Stimulated activated CD8-positive, alpha-beta memory T cell treated with anti-CD3 and anti-CD28 coated beads, Interleukin-2, amount 100 ng/mL, for 1 hour (primary cell): ENCODE measurements at places on chromosomes 6 and 20.

- DNase-seq: no peak
These were observed 542.6 kb downstream of the DHX35 start for GRCh38 chr20:39504710-39505094.

DNA sequence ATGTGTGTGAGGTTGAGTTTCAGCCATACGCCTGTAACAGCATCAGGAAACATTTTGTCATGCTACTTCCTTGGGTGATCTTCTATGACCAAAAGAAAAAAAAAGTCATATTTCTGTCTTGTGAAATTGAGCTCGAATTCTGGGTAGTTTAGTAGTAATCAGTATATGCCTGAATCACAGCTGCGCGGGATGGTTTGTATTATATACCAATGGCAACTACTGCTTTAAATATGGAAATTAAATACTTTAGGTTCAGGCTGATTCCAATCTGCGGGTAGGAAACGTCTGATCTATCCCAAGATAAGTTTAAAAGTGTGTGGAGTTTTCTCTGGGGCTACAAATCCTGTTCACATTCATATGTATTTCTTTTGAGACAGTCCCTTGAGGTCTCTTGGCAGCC, 115.6 kb upstream of the FERMT1 start:
- no peak for DNase-seq

DNA sequence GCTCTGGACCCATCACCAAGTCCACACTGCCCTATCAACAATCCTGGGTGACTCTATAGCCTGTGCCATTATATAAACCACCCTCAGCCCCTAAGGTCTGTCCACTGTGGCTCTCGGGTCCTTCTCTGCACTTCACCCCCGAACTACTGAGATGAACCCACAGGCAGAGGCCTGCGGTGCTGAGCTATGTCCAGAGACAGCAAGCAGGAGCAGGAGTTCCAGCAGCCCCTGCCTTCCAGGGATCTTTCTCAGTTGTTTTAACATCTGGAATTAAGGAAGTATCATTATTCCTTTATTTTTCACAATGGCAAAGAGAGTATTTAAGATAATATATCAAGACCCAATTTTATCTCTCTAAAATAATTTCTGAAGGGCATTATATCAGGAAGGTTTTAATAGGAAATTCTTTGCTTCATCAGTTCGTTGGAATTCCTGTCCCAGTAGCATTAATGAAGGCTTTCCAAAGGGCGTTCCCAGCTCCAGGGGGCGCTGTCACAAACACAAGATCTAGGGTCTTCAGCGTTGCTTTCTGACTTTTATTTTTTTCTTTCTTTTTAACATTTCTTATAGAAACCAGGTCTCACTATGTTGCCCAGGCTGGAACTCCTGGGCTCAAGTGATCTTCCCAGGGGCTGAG, 27.3 kb downstream of the RRBP1 start:
- DNase-seq: no peak

- no peak for DNase-seq
These were observed 503.8 kb downstream of the TFAP2B start for GRCh38 chr6:51322505-51322904.

GRCh38 chr6:131212913-131213312, 77.6 kb downstream of the AKAP7 start:
- no peak for DNase-seq

GRCh38 chr6:142833798-142834197, 111.2 kb downstream of the HIVEP2 start:
- DNase-seq: no peak

DNA sequence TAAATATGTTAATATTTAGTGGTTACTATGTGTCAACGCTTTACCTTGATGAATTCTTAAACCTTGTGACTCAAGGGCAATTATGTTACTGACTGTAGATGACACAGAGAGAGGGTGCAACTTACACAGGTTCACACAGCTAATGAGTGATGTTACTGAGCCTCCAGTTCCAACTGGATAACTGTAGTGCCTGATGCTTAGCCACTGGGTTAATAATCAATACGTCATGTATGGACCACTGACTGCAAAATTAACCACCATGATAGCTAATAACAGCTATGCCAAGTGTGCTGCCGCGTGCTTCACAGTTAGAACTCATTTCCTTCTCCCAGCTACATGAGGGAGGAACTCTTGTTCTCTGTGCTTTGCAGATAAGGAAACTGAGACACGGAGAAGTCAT, 45.4 kb downstream of the SIRPA start:
- DNase-seq: no peak

GRCh38 chr20:17797161-17797560, 97.4 kb downstream of the BANF2 start:
- no peak for DNase-seq

- DNase-seq: no peak
These were observed 45.1 kb upstream of the FRMD1 start for GRCh38 chr6:168124158-168124557.

DNA sequence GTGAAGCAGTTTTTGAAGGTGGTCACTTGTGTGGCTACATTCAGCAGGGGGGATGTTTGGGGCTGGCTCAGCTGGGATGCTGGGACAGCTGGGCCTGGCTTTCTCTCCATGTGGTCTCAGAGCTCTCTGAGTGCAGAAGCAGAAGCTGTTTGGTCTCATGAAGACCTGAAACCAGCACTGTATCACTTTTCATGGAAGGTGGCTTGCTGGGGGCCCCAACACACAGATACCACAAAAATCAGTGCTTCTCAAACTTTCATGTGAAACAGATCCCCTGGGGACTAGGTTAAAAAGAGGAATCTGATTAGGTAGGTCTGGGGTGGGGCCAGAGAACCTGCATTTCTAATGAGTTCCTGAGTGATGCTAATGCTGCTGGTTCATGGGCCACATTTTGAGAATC, 347.3 kb downstream of the DHX35 start:
- DNase-seq: no peak

DNA sequence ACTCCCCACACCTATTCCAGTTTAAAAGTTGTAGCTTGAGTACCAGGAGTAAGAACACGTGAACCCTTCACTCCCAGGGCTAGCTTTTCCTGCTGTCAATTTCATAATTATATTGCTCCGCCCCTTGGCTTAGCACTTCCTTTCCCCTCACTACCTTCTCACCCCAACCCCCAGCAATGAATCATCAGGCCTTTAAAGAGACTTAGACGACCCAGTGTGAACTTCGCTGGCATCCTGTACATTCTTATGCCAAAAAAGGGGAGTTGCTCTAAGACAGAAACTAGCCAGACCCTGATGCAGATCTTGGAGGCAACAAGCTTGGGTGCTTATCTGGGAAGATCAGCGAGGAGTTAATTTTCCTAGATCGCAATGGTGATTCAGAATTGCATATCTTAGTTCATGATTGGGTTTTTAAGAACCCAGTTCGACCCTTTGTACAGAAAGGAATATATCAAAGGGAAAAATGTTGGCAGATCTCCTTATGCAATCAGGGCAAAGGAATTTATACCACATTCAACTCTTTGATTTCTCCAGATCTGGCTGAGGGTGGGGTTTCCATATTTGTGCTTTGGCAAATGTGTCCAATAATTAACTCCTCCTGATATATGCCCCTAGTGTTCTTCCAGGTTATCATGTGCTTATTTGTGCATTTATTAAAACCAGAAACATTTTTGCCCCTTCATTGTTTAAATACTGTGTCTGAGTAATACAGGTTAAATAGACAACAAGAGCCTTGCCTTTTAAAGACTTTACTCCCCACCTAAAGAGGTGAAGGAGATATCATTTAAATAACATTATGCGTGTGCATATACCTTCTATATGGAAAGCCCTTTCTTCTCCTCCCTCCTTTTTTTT, 8.1 kb upstream of the ATXN1 start:
- DNase-seq: peak; percentile 37

GRCh38 chr6:155411154-155412052, 44.2 kb downstream of the NOX3 start:
- no peak for DNase-seq

DNA sequence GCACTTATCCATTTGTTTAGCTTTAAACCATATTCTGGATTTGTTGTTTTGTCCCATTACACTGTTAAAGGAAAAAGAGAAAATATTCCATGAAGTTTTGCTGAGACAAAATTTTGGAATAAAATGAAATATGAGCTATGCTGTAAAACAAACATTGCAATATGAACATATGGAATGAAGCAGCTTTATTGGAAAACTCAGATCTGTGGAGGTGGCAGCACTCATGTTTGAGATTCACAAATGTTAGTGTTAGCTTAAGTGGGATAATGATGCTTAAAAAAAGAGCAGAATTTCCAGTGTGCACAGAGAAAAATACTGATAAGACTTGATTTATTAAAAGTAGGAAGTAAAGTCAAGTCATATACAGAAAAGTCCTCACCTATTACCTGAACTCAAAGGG, 196.2 kb downstream of the BCKDHB start:
- DNase-seq: no peak

DNA sequence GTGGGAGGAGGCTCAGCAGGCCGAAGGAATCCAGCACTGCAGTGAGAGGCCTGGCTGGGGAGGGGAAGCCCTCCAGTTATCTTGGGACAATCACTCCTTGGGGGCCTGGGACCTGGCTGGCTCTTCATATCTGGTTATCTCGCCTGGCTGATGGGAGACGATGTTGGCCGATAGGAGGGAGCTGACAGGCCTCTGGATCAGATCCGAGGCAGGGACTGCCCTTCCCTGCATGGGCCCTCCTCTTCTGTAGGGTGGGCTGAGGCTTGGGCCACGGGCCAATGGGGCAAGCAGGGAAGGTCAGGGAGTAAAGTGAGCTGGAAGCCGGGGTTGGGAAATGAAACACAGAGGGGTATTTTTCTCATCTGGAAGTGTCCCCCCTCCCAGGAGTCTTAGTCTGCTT, 25.2 kb downstream of the MANBAL start:
- no peak for DNase-seq

- no peak for DNase-seq
These were observed 21.0 kb downstream of the KHDC1L start for GRCh38 chr6:73204252-73204651.

GRCh38 chr6:79640146-79641111, 9.3 kb downstream of the SH3BGRL2 start:
- DNase-seq: no peak

- DNase-seq: no peak
These were observed 11.0 kb upstream of the ADGRF5 start for GRCh38 chr6:46932526-46933319.

DNA sequence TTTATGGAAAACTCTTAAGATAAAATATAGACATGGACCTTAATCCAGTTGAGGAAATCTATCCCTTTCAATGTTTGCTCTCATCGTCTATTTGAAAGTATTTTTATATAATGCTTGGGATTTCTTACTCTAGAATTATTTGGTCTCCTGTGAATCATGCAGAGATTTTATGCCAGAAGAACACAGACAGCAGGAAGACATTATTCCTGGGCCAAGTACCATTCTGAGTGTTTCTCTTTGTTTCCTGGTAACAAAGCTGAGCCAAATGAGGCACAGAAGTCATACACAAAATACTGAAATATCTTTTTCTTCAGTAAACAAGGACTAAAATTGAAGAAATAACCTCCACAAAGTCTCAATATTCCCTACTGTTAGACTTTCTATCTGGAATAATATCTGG, 538.2 kb upstream of the EYS start:
- no peak for DNase-seq

DNA sequence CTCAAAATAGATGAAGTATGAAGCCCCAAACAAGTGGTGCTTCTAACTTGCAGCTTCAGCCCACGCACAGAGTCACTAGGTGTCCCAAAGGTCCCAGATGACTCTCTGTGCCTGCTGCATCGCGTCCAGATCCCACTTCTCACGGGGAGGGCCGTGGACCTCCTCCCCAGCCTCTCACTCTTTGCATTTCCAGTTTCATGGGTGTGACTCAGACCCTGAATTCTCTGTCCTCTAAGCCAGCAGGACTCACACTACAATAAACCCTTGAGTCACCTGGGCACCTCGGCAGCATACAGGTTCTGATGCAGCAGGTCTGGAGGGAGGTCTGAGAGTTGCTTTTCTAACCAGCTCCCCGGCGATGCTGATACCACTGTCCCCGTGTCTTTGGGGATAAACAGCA, 114.0 kb upstream of the RIN2 start:
- DNase-seq: no peak

DNA sequence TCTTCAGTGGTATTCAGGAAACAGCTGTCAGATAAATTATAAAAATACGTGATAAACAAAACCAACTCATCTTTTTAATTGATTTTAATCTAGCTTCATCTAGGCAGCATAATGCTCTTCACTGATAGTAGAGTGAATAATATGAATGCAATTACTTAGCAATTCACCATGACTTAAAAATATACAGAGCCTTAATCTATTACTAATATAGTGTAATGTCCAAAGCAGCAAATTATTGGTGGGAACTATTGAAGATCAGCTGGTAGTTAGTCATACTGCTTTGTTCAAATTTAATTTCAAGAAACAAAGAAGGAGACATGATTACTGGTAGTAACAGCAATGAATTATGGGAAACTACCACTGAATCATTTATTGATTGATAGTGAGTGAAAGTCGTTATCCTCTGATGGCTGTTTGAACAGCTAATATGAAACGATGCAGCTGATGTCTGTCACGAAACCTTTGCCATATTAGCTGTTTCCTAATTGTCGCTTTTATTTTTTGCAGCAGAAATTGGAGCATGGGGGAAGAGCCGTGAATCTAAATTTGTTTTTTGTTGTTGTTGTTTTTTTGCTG, 99.2 kb downstream of the NKAIN2 start:
- DNase-seq: no peak

DNA sequence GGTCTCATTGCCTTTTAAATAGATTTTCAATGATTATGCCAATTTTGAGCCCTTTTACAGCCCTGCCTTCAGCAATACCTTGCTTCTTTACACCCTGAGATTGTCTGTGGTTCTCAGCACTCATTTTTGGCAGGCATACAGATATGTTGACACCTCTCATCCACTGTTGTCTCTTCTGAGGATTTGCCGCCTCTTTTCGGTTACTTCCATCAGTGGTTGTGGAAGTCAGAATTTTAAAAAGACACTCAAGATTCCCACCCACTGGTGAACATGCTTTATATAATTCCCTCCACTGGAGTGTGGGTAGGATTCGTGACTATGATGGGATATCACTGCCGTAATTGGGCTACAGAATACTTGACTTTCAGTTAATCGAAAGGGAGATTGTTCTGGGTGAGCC, 37.4 kb upstream of the KIF13A start:
- no peak for DNase-seq

GRCh38 chr6:120899932-120900331, 434.3 kb downstream of the TBC1D32 start:
- DNase-seq: no peak

DNA sequence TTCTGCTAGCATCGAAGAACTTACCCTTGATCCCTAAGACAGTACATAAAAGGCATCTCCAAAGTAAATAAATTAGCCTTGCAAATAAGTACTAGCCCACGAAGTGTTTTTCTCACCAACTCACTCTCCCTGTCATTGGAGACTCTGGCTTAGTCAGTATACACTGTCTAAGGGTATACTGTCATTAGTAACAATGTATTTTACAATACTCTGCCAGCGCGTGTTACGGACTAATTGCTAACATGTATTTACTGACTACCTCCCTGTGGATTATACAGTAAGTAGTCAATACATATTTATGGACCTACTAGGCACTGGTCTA, 72.1 kb downstream of the NFATC2 start:
- DNase-seq: no peak

- DNase-seq: no peak
These were observed 220.8 kb upstream of the HEY2 start for GRCh38 chr6:125528621-125529041.

- no peak for DNase-seq
These were observed 87.0 kb upstream of the RSPO3 start for GRCh38 chr6:127031511-127031910.

GRCh38 chr20:15171016-15171415, 833.6 kb upstream of the FLRT3 start:
- no peak for DNase-seq
